ENCODE measurements at places on chromosomes 2 and 18. TPM values are rescaled to one million over a fixed set of nuclear protein-coding genes. Genes with fewer than 3 reads are reported as not detected.

Gene SH2D6
- total RNA-seq, result 0.77 TPM

Gene CACNB4
- total RNA-seq, result 0.12 TPM

Gene PLGLB1
- total RNA-seq, result 4.7 TPM

Gene TMEM198
- 0.69 TPM for total RNA-seq

Gene TMEM247
- total RNA-seq, result not detected

Gene EIPR1
- total RNA-seq, result 36.2 TPM

Gene FAM228A
- total RNA-seq, result not detected

Gene CCL20
- total RNA-seq, result 0.37 TPM

GRCh38 chr2:231761735-231762134 is 19.3 kb downstream of the PDE6D start:
- DNase-seq, result no peak
- H3K27me3 ChIP-seq, result no peaks in the 10 kb centered on the region
- H3K27ac ChIP-seq, result no peak overlapping the region
- H3K4me3 ChIP-seq, result no peak overlapping the region

DNA sequence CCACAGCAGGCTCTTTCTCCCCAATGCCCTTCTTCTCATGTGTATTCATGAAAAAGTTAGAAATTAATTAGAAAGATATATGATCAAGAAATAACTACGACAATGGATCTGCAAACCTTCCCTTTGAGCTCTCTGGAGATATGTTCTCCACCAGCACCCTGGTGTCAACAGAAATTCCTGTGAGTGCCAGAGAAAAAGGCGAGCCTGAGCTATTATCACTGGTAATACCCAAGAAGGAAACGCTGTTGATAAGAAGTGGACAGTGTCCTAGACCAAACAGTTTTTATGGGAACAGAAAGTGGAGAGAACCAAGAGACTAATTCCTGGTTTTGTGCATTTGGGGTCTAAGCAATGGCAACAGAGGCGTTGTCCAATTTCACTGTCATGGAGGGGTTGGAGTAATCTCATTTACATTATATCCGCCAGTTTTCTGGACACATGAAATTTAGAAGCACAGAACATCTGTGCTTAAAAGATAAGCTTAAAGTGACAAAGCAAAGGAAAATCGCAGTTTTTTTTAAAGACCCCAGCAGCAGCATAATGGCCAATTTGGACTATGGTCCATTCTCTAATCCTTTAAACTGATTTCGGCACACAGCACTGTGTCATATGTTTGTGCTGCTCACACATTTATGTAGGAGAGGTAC is 47.2 kb upstream of the CDC42EP3 start:
- H3K27ac ChIP-seq, result no peak overlapping the region
- DNase-seq, result no peak
- H3K27me3 ChIP-seq, result peaks cover 12% of the 10 kb centered on the region

DNA sequence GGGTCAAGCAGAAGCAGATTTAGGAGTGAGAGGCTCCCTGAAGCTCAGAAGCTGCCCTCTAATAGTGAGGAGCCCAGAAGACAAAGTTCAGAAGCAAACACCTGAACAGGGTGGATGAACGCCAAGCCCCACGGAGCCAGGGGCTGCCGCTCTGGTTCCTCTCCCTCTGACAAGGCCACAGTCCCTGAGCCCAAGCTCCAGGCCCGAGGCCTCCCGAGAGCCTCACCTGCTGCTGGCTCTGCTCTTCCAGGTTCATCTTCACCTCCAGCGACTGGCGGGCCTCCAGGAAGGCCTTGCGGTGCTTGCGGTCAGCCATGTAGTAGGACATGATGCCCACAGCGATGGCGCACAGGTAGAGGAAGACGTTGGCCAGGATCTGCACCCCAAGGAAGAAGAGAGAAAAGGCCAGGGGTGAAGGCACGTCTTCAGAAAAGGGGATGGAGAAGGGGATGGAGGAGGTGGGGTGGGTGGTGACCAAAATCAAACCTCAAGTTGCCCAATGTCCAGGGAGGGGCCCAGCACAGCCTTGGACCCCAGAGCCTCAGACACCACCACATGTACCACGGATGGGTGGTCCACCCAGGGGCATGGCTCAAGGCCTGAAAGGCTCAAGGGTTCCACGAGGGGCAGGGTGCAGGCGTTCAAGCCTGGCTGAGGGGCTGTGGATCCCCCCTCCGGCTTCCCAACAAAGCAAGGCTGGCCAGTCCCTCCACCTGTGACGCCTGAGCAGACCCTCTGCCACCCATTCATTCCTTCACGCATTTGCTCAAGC is 47.5 kb downstream of the ADCY3 start:
- no peak overlapping the region for H3K4me3 ChIP-seq
- no peaks in the 10 kb centered on the region for H3K36me3 ChIP-seq
- DNase-seq, result no peak
- peaks cover under 1% of the 10 kb centered on the region for H3K4me1 ChIP-seq
- H3K27ac ChIP-seq, result no peak overlapping the region
- no peaks in the 10 kb centered on the region for H3K27me3 ChIP-seq

- no peak overlapping the region for H3K27ac ChIP-seq
- H3K4me3 ChIP-seq, result no peak overlapping the region
- no peak for DNase-seq
- H3K27me3 ChIP-seq, result no peaks in the 10 kb centered on the region
- H3K4me1 ChIP-seq, result peaks cover 11% of the 10 kb centered on the region
Observed at GRCh38 chr2:233285921-233286320, 21.7 kb upstream of the SAG start.

GRCh38 chr18:35515460-35516130 is 17.8 kb upstream of the INO80C start:
- H3K36me3 ChIP-seq, result no peaks in the 10 kb centered on the region
- no peak overlapping the region for H3K27ac ChIP-seq
- DNase-seq, result no peak
- no peak overlapping the region for H3K4me3 ChIP-seq
- H3K27me3 ChIP-seq, result no peaks in the 10 kb centered on the region

DNA sequence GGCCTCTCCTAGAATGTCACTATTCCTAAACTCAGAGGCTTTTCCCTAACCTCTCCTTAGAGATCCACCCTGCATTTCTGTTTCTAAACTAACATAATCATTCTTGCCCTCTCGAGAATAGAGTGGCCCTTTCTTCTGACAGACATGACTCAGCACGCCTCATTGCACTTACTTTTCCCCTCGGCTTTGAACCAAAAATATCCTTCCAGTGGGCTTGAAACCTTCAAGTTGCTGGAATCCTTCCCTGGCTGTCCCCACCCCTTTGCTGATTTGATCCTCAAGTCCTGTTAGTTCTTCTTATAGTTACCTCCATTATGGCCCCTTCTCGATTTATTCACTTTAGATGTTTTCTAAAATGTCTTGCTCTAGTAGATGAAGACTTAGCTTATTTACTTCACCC is 158.0 kb downstream of the LTBP1 start:
- H3K27ac ChIP-seq, result no peak overlapping the region
- no peaks in the 10 kb centered on the region for H3K4me1 ChIP-seq
- no peak for DNase-seq
- H3K4me3 ChIP-seq, result no peak overlapping the region
- peaks cover 14% of the 10 kb centered on the region for H3K27me3 ChIP-seq

GRCh38 chr2:241190291-241190981 is 2.0 kb downstream of the ANO7 start:
- no peak overlapping the region for H3K27ac ChIP-seq
- no peak for DNase-seq
- H3K36me3 ChIP-seq, result no peaks in the 10 kb centered on the region
- H3K4me3 ChIP-seq, result no peak overlapping the region
- no peaks in the 10 kb centered on the region for H3K27me3 ChIP-seq

DNA sequence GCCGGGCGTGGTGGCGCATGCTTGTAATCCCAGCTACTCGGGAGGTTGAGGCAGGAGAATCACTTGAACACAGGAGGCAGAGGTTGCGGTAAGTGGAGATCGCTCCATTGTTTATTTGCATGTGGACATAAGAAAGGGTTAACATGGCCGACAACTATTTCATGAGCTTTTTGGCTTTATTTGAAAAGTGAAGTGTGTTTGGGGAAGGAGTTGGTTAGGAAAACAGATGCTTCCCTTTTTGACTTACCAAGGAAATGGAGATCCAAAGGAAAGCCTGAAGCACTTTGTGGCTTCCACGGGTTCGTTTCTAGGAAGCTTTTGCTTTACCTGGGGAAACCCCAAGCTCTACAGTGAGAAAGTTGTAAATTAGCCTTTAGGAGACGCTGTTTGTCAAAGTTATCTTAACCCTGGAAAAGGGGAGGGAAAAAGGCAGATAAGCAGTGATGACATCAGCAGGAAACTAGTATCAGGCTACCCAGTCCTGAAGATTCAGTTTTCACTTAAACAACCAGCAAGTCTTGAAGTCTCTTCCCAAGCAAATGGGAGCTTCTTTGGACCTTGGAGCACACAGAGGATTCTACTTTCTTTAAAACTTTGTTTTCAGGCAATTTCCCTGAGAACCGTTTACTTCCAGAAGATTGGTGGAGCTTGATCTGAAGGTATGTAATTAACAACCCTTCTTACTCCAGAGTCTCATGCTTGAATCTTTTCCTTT is at the start of gene CASP10:
CASP10 (plus strand) TSS at position 492 of the 715 bp plus-strand sequence. CDS start 2,637 bp downstream, outside the sequence.
- H3K27ac ChIP-seq, result peak within 1 kb of the TSS; percentile 89
- H3K4me1 ChIP-seq, result peaks cover 40% of the 10 kb centered on the region
- peak; percentile 50 for DNase-seq
- peak within 1 kb of the TSS; percentile 90 for H3K4me3 ChIP-seq
- peaks cover 40% of the 10 kb centered on the region for H3K36me3 ChIP-seq
- no peaks in the 10 kb centered on the region for H3K27me3 ChIP-seq

DNA sequence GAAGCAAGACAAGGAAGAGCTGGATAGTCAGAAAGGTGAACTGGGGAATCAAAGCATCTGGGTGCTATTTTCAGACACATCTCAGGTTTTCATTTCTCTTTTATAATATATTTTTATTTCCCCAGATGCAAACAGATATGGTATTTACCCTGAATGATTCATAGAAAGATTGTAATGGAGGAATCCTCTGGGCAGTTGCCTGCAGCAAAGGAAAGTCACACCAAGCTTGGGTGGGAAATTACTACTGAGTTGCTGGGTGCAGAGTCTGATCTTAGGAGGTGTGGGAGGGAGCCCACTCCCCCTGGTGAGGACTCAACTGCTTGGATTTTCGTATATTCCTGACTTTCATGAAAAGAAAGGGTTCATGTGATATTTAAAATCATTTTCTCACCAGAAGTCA is 2.1 kb downstream of the EFR3B start:
- DNase-seq, result no peak
- no peak overlapping the region for H3K4me3 ChIP-seq
- H3K4me1 ChIP-seq, result peaks cover 30% of the 10 kb centered on the region
- H3K36me3 ChIP-seq, result no peaks in the 10 kb centered on the region

GRCh38 chr2:217402761-217403383 is 543.0 kb upstream of the TNP1 start:
- no peak for DNase-seq
- H3K27ac ChIP-seq, result no peak overlapping the region
- peaks cover 9% of the 10 kb centered on the region for H3K4me1 ChIP-seq
- no peaks in the 10 kb centered on the region for H3K27me3 ChIP-seq
- H3K4me3 ChIP-seq, result no peak overlapping the region

DNA sequence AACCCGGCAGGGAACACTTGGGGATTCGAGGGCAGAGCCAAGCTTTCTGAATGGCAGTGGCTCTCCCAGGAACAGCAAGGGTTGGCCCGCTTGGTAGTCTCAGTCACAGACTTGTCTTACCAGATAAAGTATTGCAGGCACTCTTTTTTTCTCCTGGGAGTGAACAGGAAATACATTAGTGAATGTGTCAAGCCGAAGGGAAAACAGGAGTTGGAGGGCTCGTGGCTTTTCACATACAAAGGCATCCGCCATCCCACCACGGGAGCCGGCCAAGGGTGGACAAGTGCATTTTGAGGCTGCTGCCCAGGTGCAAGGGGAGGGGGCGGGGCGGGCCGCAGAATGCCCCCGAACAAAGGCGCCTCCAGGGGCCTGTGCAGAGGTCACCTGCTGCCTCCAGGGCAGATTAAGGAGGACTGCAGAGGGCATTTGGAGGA is 163.3 kb upstream of the SIX3 start:
- DNase-seq, result no peak
- no peaks in the 10 kb centered on the region for H3K36me3 ChIP-seq
- no peaks in the 10 kb centered on the region for H3K27me3 ChIP-seq
- no peak overlapping the region for H3K27ac ChIP-seq

GRCh38 chr18:26780520-26781325 is 84.8 kb downstream of the AQP4 start:
- H3K36me3 ChIP-seq, result no peaks in the 10 kb centered on the region
- no peak overlapping the region for H3K27ac ChIP-seq

DNA sequence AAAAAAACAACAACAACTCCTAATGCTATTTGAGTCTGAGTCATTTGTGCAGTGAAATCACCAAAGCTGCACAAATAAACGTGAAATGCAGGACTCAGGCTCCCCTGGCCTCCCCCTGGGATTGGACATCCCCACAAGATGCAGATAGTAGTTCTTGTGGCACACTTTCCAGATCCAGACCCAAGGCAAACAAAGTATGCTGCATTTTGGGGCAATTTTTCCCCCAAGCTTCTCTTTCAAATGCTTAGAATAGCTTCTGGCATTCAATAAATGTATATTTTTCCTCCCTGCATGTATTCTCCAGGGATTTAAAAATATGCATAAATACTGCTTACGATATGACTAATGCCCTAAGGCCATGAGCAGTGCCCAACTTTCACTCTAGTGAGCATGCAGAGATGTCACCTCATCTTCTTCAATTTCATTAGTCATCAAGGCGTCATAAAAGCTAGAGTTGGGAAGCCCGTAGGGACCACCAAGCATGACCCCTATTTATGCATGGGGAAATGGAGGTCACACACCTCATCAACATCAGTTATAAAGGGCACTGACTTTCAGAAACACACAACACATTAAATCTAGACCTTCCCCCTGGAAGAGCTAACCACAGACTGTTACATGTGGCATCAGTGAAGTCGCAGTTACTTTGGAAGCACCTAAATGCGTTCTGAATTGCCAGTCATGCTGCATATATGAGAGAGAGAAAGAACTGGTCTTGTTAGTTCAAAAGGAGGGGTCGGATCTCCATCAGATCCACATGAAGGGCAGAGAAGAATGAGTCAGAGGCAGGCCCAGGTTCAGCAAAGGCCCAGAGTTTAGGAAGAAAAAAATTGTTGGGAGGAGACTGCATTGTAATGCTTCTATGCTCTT is 374.1 kb downstream of the LPIN1 start:
- no peak overlapping the region for H3K27ac ChIP-seq
- no peaks in the 10 kb centered on the region for H3K36me3 ChIP-seq
- H3K4me3 ChIP-seq, result no peak overlapping the region
- H3K4me1 ChIP-seq, result no peaks in the 10 kb centered on the region
- H3K27me3 ChIP-seq, result no peaks in the 10 kb centered on the region
- no peak for DNase-seq

DNA sequence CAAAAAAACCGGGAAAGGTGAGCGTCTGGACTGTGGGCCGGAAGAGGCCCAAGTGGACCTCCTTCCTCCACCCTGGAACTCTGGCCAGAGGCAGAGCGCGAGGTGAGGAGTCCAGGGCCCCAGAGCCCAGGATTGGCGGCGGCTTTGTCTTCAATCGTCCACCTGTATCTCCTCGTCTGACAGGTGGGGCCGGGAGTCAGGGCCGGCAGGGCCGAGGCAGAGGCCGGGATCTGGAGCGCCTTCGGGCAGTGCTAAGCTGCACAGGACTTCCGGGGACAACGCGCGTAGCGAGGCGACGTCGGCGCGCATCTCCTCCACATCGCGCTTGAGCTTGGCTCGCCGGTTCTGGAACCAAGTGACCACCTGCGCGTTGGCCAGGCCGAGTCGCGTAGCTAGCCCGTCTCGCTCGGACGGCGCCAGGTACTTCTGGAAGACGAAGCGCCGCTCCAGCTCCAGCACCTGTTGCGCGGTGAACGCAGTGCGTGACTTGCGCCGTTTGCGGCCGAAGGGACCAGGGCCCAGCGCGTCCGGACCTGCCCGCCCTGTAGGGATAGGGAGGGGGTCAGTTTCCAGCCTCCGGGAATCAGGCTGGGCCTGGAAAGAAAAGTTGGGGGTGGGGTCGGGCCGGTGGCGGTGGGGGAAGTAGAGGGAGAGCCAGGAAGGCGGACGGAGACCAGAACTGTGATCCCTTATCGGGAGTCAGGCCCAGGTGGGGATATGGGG is 1.5 kb downstream of the LBX2 start:
- peak overlapping the region; percentile 79 for H3K4me3 ChIP-seq
- peak overlapping the region; percentile 77 for H3K27ac ChIP-seq
- peaks cover 38% of the 10 kb centered on the region for H3K4me1 ChIP-seq

Data from activated CD4-positive, alpha-beta T cell treated with anti-CD3 and anti-CD28 coated beads, Interleukin-2, amount 10 ng/mL, durations not matched to agents 7 days and 5 days (primary cell).